Right kidney (tissue), 9 donors: ENCODE measurements at places on chromosomes 5 and 9.

- DNase-seq: no peak
Measured at GRCh38 chr5:103254921-103255320, 3.6 kb upstream of the MACIR start.

DNA sequence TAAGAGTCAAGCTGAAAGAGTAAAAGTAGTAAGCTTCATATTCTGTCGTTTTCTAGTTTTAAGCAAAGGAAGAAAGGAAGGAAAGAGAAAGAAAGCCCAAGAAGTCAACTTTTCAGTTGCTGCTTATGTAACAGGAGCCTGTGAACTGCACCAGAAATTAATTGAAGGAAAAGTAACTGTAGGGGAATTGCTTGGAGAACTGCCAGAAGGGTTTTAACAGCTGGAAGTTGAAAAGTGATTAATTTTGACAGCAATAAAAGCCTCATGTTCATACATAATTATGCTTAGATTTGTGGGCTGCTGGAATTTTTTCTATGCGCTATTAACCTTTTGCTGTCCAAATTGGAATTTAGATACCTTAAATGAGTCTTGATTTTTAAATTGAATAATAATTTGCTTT, 255.7 kb downstream of the ENC1 start:
- DNase-seq: no peak

GRCh38 chr5:1209896-1210776, 8.7 kb downstream of the SLC6A19 start:
- DNase-seq: no peak

GRCh38 chr9:112705768-112706427, 12.0 kb downstream of the INIP start:
- no peak for DNase-seq

GRCh38 chr5:136030956-136031611, 2.3 kb downstream of the TGFBI start:
- DNase-seq: no peak

DNA sequence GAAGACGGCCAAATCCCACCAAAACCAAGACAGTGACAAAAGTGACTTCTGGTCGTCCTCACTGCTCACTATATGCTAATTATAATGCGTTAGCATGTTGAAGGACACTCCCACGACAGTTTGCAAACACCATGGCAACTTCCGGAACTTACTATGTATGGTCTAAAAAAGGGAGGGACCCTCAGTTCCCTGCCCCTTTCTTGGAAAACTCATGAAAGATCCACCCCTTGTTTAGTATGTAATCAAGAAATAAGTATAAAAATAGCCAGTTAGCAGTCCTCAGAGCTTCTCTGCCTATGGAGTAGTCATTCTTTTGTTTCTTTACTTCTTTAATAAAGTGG, 9.5 kb downstream of the FCN2 start:
- no peak for DNase-seq

GRCh38 chr5:153968761-153969562, 69.7 kb downstream of the FAM114A2 start:
- no peak for DNase-seq

- no peak for DNase-seq
Measured at GRCh38 chr5:135587721-135588663, 9.2 kb upstream of the CXCL14 start.
